DND-41 (cell line): ENCODE measurements at places on chromosomes 2 and 18.
A peak's percentile ranks its signal among the peaks of the same experiment; 100 is the strongest.

GRCh38 chr18:63476668-63477067 lies at the start of gene SERPINB5:
TSS of gene SERPINB5 (plus strand) at chr18:63476958. CDS start at chr18:63484429, 7,471 bp downstream.
- no peak for DNase-seq

GRCh38 chr2:37561615-37562569 lies 109.5 kb downstream of the CDC42EP3 start:
- no peak for DNase-seq

- DNase-seq, result no peak
Measured at GRCh38 chr2:219954331-219954730, 326.9 kb downstream of the SLC4A3 start.

DNA sequence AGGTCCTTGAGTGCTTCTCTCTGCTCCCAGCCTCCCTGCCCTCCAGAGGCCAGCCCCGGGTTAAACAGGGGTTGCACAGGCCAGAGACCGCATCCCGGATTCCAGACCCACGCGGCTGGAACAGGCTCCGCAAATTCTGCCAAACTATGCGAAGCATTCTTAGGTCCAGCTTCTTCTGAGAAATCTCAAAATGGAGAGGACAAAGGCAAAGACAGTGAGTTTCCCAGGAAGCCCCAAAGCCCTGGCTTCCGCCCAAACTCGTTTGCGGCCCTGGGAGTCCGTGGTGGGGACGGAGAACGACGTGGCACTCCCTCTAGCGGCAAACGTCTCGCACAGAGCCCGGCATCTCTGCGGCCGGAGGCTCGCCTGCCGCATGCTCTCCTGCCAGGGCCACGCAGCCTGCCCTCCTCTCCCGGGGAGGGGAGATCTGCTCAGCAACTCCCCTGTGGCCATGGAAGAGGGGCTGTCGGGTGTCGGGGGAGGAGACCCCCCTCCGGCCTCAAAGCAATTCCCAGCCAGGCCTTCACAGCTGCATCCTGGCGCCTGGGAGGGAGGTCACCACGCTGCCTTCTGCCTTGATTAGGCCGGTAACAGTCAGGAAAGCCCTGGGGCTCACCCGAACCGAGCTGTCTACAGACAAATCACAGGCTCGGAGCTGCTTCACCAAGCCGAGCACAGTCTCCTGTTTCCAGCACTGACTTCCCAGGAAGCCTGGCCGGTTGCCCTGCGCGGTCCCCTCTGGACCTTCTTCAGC lies 33.4 kb upstream of the KLHL29 start:
- peak; percentile 29 for DNase-seq

- no peak for DNase-seq
Measured at GRCh38 chr2:31660812-31661335, 80.1 kb upstream of the SRD5A2 start.

DNA sequence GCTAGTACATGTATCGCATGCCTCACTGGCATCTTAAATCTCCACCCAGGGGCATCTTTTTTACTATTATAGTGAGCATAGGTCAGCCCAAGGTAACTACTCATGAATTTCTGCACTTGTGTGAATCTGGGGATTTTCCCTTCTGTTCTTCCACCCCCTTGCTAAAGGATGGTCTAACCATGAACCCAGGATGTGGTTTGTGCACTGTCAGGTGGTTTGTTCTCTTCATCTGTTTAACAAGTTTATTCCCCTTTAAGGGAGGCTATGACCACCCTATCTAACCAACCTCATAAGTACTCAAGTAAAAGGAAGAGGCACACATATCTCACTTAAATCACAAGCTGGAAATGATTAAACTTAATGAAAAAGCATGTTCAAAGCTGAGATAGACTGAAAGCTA lies 243.0 kb downstream of the RPRM start:
- DNase-seq, result peak; percentile 39

DNA sequence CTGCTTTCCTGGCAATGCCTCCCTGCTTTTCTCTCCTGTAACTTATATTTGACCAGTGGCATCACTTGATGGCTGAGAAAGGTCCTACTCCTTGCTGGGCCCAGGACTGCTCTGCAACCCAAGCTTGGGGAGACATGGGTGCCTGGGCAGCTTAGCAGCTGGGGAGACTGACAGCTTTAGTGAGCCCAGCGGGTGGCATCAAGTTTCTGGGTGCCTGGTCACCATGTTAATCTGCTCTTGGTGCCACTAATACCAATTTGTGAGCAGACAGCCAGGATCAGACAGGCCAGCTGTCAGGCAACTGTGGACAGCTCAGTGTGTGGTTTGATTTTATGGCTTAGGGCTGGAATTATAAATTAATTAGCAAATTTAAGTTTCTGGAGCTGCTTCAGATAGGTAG lies 144.8 kb upstream of the GLI2 start:
- no peak for DNase-seq

GRCh38 chr2:236014408-236015131 lies 153.6 kb downstream of the GBX2 start:
- no peak for DNase-seq

DNA sequence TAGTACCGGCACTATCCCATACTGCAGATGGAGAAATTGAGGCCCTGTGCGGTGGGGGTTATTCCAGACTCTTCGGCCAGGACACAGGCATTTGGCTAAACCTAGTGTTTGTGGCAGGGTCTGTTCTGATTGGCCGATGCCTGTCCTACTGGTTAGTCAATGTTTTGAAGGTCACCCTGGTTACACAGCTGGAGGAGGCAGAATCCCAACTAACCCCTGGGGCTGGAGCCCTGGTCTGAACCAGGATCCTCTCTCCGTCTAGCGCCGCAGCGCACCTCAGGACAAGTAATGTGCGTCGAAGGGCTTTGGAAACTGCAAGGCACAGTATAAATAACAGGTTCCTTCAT lies 19.4 kb downstream of the TEX44 start:
- DNase-seq, result no peak

DNA sequence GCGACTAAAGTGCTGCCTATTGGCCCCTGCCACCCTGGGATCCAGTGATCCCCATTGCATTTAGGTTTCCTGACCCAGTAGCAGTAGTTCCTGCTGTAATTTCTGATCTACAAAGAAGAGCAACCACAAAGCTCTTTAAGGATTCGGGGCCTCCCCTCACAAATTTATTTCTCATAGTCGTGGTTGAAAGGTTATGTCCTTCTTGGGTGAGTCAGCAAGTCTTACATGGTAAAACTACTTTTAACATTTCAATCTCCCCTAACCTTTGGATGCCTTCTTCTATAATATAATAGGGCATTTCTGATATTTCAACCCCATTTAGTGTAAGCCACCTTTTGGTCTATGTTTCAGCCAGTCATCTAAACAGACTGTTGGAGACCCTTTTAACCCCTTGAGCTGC lies 14.9 kb downstream of the PIKFYVE start:
- DNase-seq, result no peak

DNA sequence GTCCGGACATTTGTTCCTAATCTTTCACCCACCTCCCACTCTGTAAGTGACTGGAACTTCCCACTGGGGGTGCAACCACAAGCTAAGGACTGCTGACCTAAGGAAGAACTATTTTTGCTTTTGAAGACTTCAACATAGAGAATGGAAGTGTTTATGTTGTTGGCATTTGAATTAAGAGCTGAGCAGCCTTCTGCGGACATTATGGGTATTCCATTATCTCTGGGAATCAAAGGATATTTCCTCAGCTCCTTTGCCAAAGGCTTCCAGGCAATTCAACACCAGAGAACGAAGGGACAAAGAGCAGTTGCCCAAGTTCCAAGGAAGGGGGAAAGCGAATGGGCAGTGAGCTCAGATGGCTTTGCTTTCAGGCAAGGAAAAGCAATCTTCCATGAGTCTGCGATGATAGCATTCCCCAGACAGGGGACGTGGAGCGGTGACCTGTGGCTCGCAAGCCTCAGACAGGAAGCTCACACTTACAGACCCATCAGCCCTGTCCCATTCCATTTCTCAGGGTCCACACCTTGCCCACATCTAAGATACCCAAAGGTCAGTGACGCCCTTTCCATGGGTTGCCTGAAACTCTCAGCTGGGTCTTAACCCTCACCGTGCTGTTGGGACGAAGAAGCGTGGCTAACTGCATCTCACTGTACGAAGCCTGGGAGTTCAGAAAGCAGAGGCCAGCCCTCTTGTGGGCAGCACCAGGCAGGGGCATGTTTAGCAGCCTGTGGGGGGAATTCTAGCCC lies 116.8 kb downstream of the COPS8 start:
- DNase-seq, result no peak

DNA sequence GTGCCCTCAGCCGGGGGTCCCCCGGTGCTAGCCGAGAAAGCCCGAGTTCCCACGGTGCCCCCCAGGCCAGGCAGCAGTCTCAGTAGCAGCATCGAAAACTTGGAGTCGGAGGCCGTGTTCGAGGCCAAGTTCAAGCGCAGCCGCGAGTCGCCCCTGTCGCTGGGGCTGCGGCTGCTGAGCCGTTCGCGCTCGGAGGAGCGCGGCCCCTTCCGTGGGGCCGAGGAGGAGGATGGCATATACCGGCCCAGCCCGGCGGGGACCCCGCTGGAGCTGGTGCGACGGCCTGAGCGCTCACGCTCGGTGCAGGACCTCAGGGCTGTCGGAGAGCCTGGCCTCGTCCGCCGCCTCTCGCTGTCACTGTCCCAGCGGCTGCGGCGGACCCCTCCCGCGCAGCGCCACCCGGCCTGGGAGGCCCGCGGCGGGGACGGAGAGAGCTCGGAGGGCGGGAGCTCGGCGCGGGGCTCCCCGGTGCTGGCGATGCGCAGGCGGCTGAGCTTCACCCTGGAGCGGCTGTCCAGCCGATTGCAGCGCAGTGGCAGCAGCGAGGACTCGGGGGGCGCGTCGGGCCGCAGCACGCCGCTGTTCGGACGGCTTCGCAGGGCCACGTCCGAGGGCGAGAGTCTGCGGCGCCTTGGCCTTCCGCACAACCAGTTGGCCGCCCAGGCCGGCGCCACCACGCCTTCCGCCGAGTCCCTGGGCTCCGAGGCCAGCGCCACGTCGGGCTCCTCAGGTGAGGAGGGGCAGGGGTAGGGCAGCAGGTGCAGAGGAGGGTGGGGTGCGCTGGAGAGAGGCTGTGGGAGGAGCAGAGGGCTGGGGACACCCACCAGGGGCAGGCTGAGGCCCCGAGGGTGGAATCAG lies 14.1 kb upstream of the GMPPA start:
- no peak for DNase-seq

GRCh38 chr2:120091436-120091835 lies 78.6 kb downstream of the EPB41L5 start:
- DNase-seq, result no peak

- DNase-seq, result no peak
Measured at GRCh38 chr2:205545971-205546816, 136.1 kb upstream of the NRP2 start.

DNA sequence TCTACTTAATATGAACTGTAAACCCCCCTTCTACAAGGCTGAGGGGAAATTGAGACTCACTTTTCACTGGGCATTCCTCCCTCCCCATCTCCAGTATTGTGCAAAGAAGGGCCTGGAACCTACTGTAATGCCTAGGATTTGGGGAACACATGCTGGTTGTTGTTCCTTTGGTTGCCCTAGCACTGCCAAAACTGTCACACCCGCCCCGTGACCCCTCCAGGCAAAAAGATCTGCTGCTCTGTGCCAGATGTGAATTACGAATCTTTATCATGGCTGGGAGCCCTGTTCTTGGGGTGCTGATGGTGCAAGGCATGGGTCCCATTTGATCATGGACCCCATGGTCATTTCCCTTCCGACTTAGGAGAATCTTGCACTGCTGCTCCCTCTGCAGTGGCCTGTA lies 95.4 kb downstream of the CABLES1 start:
- DNase-seq, result no peak

- DNase-seq, result no peak
Measured at GRCh38 chr2:211358504-211358903, 802.1 kb downstream of the CPS1 start.

- no peak for DNase-seq
Measured at GRCh38 chr2:236167297-236168109, 683 bp downstream of the GBX2 start.

DNA sequence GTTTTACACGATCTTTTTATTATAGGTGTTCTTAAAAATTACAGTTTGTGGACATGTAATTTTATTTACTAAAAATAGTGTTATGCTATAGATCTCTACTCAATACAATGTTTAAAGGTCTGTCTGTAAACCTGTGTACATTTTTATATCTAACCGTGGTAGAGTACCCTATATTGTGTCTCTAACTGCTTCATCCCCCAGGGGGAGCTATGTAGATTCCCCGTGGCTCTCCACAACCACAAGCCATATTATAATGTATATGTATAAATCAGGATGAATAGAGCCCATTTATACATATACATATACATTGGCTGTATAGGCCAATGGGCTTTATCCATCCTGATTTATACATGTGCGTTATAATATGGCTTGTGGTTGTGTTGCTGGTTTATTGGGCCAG lies 59.4 kb downstream of the ADAM23 start:
- DNase-seq, result no peak
